ENCODE measurements at places on chromosomes 7 and 10.

DNA sequence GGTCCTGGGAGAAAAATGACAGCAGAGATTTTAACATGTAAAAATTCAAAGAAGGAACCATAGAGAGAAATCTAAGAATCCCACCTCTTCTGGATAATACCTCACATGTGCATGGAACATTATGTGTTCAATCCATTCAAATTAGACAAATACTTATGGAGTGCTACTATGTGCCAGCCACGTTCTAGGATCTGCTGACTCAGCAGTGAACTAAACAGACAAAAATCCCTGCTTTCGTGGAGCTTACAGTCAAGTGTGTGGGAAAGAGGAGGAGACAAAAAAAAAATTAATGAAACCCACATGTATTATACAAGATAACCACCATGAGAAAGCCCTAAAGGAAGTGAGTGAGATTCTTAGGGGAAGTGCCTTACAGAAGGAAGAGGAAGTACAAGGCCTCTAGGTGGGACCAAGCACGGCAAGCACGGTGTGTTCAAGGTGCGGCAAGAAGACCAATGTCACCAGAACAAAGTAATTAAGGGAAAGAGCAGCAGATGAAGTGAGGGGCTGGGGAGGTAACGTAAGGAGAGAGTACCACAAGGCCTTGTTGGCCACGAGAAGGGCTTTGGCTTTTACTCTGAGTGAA is 71.0 kb downstream of the SLC25A13 start:
- DNase-seq: no peak

GRCh38 chr7:75937958-75938786 is 23.2 kb downstream of the POR start:
- no peak for DNase-seq

DNA sequence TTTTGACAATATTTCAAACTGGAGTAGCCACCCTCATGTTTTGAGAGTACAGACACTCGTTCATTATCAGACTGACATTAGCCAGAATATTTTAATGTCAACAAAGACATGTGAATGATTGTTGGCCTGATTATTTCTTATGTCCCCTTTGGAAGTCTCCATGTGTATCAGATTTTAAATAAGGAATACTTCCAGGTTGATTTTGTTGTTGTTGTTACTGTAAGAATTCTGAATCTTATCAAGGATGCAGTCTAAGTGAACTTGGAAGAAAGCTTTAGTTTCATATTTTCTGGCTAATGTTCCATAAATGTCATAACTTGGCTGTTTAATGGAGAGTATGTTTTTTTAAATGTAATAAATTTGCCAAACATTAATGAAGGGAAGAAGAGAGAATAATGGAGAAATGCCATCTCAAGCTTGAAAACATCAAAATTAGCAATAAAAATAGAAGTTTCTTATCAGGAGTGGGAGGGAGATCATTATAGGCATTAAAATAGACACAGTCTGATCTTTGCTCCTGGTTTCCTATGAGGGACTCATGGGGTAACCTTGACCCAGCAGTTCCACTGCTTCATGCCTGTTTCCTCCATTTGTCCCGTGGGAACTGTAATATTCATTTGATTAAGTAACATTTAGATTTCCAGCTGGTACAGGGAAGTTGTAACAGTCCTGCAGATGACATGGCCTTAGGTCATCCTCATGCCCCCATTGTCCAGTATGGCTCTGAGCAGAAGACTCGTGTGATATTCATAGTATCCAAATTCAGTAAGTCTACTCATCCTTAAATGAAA is 122.4 kb upstream of the KIAA1217 start:
- no peak for DNase-seq

DNA sequence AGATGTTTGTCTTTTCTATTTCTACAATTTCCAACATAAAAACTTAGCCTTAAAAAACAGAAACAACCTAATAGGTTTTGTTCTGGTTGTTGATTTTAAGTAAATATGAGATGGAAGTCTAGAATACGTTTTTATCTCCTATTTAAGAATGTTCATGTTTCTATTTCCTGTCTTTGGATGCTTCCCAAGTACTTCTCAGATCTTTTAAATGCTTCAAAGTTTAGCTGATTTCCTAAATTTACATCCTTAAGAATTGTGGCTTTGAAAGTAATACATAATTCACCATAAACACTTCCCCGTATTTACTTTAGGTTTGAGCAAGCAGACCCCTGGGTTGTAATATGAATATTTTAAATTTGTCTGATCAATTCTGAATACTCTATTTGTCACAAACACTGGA is 70.5 kb downstream of the RAPGEF5 start:
- DNase-seq: no peak

GRCh38 chr10:133616371-133617130 is 10.0 kb downstream of the FRG2B start:
- DNase-seq: no peak

- no peak for DNase-seq
Observed at GRCh38 chr10:67079126-67079525, 153.3 kb downstream of the LRRTM3 start.

GRCh38 chr10:87685832-87686574 is 26.3 kb downstream of the PAPSS2 start:
- no peak for DNase-seq

- no peak for DNase-seq
Observed at GRCh38 chr10:112969131-112969530, 19.1 kb downstream of the TCF7L2 start.
